ENCODE measurements at places on chromosomes 1 and 21. TPM values are rescaled to one million over a fixed set of nuclear protein-coding genes. Genes with fewer than 3 reads are reported as not detected.

Gene PDC
- not detected for total RNA-seq

Gene GBP6
- total RNA-seq = not detected

Gene VSIG8
- 0.06 TPM for total RNA-seq

Gene BGLAP
- 0.46 TPM for total RNA-seq

Gene KRTAP10-9
- not detected for total RNA-seq

Gene DCST1
- not detected for total RNA-seq

Gene PCP4
- not detected for total RNA-seq

Gene SOD1
- 394 TPM for total RNA-seq

Gene CD52
- total RNA-seq = not detected

Gene ZMYM1
- total RNA-seq = 8.2 TPM

Gene DHDDS
- total RNA-seq = 22.8 TPM

Gene RPRD2
- 15.0 TPM for total RNA-seq

Gene IL6R
- total RNA-seq = 12.2 TPM

Gene KRTAP13-2
- not detected for total RNA-seq

Gene NUDT4B
- 0.43 TPM for total RNA-seq

Gene TNNI3K
- not detected for total RNA-seq

Gene PROX1
- 0.07 TPM for total RNA-seq

Gene OR4F16
- not detected for total RNA-seq

Gene NHLH1
- 0.35 TPM for total RNA-seq

Gene HSPB7
- total RNA-seq = not detected

Gene PEAR1
- total RNA-seq = 7.8 TPM

Gene ACOT11
- total RNA-seq = 2.1 TPM

Gene GBP7
- total RNA-seq = not detected

Gene C1orf35
- 33.2 TPM for total RNA-seq

Gene TFF2
- total RNA-seq = not detected

Gene IFNLR1
- total RNA-seq = 1.0 TPM

Gene FYB2
- total RNA-seq = not detected

Gene PDXK
- 235 TPM for total RNA-seq

Gene RABIF
- total RNA-seq = 14.1 TPM

Data from A549 treated with DMSO at 1 μM for 4 hours (cell line).